ENCODE measurements at places on chromosomes 16 and 17.
A peak's percentile ranks its signal among the peaks of the same experiment; 100 is the strongest.

GRCh38 chr16:89164436-89164835 is 7.1 kb upstream of the CDH15 start:
- no peak for DNase-seq

DNA sequence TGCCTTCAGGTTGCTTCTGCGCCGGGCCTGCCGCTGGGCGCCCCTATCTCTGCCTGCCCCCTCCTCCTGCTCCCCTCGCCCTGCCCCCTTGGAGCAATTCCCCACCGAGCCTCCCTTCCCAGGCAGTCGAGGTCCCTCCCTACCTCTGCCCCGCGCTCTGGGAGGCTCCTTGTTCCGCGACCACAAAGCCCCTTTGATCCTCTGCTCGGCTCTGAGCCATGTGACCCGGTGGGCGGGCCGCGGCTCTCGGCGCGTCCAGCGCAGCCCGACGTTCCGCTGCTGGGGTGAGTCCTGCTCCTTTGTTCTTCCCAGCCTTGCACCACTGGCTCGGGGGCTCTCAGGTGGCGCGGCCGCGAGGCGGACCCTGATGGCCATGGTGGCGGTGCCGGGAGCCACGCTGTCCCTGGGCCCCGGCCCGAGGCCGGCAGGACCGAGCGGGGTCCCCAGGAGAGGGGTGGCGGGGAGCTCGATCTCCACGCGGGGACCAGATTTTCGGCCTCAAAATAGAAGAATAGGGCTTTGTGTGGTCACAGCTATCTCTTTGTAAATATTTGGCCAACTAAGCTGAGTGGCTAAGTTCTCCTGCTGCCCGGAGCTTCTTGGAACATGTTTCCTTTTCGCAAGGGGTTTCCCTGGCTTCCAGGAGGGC is 310.6 kb downstream of the SEC14L1 start:
- peak; percentile 84 for DNase-seq

- no peak for DNase-seq
Observed at GRCh38 chr17:55634702-55635101, 88.0 kb downstream of the TMEM100 start.

DNA sequence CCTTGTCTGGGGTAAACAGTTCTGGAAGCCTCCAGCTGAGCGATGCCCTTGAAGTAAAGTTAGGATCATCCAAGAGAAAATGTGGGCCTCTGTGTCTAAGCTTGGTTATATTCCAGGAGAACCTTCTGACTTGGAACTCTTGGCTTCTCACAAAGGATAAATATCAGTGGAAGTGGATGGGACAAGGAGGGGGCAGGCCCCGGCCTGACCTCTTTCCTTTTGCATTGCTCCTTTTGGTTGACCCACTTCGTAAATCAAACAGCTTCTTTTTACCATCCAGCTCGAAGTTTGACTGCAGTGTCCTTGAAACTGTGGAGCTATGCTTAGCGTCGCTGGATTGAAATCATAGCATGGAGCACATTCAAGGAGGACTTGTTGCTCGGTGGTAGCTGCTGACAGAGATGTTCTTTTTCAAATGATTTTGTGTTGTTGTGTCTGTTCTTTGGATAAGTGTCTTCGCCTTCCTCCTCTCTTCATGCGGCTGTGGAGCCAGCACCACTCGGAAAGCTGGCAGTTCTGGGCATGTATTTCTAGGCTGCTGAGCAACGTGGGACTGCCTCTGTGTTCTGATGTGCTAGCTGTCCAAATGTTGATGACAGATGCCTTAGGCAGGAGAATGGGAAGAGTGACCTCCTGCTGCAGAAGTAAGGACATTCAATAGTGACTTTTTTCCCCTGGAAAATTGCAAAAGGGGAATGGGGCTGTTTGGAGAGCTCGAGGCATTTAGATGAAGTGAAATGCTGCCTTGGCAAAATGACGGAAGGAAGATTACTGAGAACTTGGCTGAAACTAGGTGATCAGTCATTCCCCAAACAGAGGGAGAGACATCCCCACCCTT is 4.5 kb downstream of the MINK1 start:
- no peak for DNase-seq

- no peak for DNase-seq
Observed at GRCh38 chr17:3213587-3213986, 6.1 kb downstream of the OR1A1 start.

GRCh38 chr17:13030459-13031300 is 12.9 kb upstream of the ELAC2 start:
- no peak for DNase-seq

DNA sequence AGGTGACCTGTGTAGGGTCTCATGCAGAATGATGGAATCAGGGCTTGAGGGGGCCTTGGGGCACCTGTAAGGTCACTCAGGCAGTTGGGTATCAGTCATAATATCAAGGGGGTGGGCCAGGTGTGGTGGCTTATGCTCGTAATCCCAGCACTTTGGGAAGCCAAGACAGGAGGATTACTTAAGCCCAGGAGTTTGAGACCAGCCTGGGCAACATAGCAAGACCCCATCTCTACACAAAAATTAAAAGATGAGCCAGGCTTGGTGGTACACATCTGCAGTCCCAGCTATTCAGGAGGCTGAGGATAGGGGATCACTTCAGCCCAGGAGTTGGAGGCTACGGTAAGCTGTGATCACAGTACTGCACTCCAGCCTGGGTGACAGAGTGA is 7.5 kb downstream of the ERN2 start:
- DNase-seq = no peak

DNA sequence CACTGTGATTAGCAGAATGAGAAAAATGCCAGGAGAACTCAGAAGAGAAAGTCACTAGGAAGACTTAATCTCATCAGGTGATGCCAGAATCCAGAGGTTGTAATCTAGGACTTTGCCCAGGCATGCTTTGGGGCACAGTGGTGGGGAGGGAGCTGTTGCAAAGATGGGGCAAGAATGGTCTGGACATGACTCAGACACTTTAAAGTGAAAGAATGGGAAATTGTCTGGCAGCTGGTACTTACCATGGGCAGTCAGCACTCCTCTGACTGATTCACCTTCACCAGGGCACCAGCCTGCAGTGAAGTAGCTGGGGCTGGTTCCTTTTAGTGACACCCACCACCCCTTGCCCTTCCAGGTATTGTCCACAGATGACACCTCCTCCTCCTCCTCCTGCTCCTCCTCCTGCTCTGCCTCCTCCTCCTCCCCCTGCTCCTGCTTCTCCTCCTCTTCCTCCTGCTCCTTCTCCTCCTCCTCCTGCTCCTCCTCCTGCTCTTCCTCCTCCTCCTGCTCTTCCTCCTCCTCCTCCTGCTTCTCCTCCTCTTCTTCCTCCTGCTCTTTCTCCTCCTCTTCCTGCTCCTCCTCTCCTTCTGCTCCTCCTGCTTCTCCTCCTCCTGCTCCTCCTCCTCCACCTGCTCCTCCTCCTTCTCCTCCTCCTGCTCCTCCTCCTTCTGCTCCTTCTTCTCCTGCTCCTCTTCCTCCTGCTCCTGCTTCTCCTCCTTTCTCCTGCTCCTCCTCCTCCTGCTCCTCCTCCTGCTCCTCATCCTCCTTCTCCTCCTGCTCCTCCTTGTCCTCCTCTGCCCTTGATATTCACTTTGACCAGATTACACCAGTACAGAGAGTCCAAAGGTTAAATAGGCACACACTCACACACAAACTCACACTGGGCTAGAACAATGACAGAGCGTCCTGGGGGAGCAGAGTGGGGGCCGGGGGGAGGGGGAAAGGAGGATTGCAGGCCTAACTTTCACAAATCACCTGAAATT is at the start of gene CHD9NB:
CHD9NB (minus strand) TSS at position 379 of the 983 bp plus-strand sequence. CDS start 8,739 bp downstream, outside the sequence.
- no peak for DNase-seq

DNA sequence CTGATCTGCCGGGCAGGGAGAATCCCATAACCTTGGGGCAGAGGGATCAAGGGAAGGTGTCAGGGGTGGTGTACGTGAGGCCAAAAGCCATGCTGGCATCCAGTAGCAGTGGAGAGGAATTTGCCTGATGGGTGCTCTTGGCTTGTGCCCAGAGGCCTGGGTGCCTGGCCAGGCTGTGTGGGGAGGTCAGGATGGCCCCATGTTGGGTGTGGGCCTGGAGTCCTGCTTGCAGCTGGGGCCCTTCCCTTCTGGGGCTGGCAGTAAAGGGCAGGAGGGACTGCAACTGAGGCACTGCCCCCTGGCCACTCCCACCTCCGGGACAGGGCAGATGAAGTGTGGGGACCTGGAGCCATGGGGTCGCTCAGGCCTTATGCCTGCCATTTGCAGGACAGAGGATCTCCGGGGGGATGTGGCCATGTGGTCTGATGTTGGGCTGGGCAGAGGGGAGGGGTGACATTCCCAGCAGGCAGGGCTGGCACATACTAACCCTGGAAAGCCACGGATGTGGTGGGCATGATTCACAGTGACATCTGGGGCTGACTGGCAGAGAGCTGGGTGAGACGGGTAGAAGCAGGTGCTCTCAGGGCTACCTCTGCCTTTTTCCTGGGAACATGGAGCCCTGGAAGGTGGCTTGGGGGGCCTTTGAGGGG is 3.5 kb downstream of the FMNL1 start:
- DNase-seq = no peak

DNA sequence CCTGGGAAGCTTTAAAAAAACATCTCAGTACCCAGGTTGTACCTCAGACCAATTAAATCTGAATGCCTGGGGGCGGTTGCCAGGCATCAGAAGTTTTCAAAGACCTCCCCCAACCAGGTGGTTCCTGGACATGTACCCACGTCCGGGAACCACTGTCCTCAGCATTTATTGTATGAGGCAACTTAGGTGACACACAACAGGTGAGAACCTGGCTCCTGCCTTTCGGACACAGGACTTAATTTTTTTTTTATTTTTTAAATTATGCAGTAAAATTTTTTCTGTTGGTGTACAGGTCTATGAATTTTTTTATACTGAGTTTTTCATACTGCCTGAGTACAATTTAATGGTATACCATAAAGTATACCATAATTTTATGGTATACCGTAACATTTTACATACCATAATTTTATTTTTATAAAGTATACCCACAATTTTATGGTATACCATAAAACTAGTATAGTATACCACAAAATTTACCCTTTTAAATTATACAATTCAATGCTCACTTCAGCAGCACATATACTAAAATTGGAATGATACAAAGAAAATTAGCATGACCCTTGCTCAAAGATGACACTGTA is 38.7 kb upstream of the DHX8 start:
- DNase-seq = no peak

GRCh38 chr16:1906846-1907165 is 11.4 kb downstream of the HS3ST6 start:
- DNase-seq = no peak

DNA sequence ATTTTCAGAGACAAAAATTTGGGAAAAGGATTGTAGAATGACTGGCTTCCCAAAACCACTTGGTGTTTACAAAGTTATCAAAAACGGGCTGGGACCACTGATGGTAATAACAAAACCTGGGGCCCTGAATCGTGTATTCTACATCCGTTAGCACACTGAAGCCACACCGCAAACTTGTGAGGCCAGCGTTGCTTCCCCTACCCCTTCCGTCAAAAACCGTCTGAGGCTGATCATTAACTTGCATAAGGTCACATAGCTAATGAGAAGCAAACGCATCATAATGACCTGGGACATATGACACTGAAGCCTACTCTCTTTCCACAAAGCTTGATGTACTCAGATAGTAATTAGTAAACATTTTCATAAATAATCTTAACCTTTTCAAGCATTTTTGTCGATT is 704.3 kb downstream of the MAF start:
- no peak for DNase-seq

DNA sequence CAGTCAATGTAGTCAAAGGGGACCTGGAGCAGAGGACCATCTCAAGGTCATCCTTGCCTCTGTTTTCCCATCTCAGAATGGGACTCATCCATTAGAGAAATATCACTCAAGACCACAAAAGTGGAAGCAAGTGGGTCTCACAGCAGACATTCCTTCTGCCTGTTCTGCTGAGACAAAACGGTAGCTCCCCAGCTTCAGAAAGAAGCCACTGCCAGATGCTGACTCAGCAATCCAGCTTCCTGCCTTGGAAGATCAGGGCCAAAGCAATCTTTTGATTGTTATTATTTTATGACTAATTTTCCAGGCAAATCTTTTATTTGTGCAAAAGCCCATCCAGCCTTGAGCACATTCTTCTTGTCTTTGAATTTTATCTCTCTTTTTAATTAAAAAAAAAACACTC is 86.8 kb downstream of the CCT6B start:
- DNase-seq = no peak

GRCh38 chr16:1825381-1825863 is 1.2 kb downstream of the HAGH start:
- DNase-seq = no peak

DNA sequence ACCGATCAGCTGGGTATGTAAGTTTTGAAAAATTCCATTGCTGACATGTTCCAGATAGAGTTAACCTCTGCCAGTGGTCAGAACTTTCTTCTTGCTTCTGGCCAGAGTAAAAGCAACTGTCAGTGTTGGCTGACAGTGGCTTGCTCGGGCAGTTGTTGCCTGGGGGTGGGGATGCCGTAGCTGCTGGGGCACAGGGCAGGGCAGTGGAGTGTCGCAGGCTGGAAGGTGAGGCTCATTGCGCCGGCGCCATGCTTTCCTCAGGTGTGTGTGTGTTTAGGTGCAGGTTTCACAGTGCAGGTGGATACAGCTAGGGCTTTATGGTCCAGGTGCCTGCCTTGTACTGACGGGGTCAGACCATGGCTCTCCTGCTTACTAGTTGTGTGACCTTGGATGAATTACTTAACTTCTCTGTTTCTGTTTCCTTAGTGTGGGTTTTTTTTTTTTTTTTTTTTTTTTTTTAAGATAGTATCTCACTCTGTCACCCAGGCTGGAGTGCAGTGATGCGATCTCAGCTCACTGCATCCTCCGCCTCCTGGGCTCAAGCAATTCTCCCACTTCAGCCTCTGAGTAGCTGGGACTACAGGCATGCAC is 156.4 kb downstream of the SNX29 start:
- no peak for DNase-seq

DNA sequence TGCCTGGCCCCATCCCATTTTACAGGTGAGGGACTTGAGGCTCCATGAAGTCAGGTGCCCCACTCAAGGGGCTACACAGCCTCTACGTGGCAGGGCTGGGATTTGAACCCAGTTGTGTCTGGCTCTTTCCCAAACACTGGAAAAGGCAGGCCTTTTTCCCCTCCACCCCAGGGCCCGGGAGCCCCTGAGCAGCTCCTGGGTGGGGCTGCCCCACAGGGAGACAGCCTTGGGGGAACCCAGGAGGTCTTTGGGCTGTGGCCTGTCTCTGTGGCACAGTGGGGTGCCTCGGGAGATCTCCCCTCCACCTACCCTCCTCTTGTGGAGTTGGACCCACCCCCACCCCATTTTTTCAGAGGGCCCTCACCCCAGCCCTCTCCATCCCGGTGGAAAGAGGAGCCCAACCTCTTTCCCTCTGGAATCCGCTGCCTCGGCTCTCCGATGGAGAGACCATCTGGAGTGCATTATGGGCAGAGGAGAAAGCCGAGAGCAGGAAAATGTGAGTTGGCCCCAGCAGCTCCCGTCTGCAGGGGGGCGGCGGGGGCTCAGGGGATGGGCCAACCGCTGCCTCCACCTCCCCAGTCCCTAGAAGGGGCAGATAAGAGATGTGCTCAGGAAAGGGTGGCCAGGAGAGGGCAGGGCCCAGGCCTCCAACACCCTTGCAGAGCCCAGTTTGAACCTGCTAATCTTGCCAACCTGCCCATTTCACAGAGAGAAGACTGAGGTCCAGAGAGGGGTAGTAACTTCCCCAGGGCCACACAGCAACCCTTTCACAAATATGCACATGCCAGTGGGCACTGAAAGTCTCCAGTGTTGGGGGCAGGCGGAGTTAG is 15.4 kb upstream of the TMEM92 start:
- no peak for DNase-seq

All from DMS79 (cell line).